ENCODE measurements at places on chromosomes 12 and 14. TPM values are rescaled to one million over a fixed set of nuclear protein-coding genes. Genes with fewer than 3 reads are reported as not detected.

DNA sequence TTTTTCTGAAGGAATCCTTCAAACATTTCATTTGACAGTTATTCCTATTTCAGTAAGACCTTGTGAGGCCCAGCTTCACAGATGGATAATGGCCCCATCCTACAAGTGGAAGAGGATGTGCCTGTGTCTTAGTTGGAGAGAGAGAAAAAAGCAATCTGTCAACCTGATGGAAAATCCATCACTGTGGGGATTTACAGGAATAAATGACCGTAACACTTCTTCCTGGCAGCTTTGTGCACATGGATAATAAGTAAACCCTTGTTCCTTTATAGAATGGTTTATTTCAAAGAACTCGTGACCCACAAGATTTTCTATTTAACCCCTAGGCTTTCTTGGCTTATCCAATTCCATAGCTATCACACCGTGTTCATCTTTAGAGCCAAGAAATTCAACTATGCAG, 121.4 kb upstream of the PCED1B start:
- DNase-seq, result no peak

DNA sequence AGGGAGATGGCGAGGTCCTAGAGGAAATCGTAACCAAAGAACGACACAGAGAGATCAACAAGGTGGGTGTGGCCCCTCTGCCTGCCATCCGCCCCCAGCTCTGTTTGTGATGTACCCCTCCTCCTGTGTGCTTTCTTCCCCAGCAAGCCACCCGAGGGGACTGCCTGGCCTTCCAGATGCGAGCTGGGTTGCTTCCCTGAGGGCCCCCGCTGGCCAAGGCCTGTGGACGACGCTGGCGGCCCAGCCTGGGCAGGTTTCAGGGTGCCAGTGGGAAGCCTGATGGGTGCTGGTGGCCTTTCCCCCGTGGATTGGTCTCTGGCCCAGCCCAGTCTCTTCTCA, 2.0 kb downstream of the ARL6IP4 start:
- DNase-seq, result no peak

GRCh38 chr14:37036669-37037341, 135.6 kb downstream of the SLC25A21 start:
- peak; percentile 48 for DNase-seq

The SLC6A15 gene
- 3.7 TPM for total RNA-seq

The E2F7 gene
- total RNA-seq, result 3.9 TPM

DNA sequence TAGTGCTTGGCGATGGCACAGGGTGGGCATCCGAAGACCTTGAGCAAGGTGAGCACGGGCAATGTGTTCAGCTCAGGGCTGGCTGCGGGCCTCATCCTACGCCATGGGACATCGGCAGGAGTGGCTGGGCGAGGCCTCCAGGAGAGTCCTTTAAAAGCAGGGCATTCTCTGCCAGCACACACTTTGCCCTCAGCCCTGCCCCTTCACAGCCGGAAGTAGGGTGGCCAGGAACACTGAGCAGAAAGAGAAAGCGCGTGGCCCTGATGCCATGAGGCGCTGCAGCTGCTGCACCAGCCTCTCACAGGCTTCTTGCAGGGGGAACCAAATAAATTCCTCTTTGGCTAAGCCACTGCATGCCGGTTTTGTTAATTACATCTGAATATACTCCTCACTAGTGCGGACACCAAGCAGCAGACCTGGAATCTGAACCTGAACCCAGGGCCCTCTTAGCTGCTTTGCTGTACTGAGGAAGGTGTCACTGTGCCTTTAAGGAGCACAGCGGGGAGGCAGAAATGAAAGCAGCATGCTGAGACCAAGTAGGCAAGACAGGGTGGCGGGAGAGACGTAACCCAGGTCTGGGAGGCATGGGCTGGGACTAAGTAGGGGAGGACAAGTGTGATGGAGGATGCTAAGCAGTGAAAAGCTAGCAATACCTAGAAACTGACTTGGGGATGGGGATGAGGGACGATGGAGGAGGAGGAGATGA, 155.2 kb downstream of the TTC7B start:
- DNase-seq, result no peak

DNA sequence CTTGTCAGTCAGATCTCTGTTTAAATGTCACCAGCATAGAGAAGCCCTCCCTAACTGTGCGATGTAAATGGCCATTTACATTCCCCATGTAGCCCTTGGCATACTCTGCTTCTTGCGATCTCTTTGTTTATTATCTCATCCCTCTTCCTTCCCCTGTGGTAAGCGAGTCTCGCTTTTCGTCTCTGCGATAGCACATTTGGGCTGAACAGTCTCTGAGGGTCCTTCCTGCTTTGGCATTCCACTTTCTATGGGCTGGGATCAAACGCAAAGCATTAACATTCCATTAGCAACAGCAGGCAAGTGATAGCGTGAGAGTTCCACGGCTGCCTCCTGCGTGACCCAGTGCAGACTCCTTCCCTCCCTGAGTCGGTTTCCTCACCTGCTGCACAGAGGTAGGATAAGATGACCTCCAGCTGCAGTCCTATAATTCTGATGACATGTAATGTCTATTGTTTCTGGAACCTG, 61.4 kb upstream of the TUNAR start:
- no peak for DNase-seq

- no peak for DNase-seq
Measured at GRCh38 chr14:67417633-67418032, 5.7 kb upstream of the PLEK2 start.

The KRT6B gene
- not detected for total RNA-seq

DNA sequence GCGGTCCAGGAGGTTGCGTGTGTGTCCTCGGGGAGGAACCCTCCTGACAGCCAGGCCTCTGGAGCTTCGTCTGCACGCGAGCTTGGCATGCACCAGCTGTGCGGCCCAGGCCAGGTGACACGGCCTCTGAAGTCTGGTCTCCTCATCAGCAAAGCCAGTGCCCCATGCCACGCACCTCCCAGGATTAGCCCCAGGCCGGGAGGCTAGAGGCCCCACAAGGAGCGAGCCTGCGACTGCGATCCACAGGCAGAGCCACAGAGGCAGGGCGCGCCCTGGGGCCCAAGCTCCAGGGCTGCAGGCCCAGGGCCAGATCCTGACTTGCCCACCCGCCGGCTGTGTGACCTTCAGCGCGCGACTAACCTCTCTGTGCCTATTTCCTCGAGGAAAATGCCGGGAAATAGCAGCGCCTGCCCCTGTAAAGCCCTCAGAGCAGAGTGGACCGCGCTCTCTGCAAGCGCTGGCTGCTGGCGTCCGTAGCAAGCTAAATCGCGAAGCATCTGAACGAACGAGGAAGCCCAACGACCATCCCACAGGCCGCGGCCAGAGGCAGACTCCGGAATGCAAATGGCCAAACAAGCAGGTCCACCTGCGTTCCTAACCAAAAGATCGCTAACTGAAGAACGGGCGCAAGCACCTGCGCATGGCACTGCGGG, 492 bp upstream of the BTBD6 start:
- no peak for DNase-seq

The RTL1 gene
- total RNA-seq, result not detected

- DNase-seq, result no peak
Measured at GRCh38 chr12:46499901-46500300, 127.3 kb upstream of the SLC38A2 start.

GRCh38 chr12:52027085-52027843, 20.5 kb downstream of the TAMALIN start:
- peak; percentile 42 for DNase-seq

- no peak for DNase-seq
Measured at GRCh38 chr12:30845676-30846075, 80.9 kb upstream of the TSPAN11 start.

GRCh38 chr14:56117765-56118610, at the start of gene PELI2:
PELI2 (plus strand) TSS chr14:56118411; CDS start chr14:56118661, 250 bp downstream.
- peak; percentile 72 for DNase-seq

The KRT79 gene
- total RNA-seq, result not detected

GRCh38 chr14:103056322-103057027, 874 bp downstream of the CDC42BPB start:
- DNase-seq, result peak; percentile 52

GRCh38 chr12:110002676-110003515, 3.7 kb downstream of the ANKRD13A start:
- DNase-seq, result no peak

DNA sequence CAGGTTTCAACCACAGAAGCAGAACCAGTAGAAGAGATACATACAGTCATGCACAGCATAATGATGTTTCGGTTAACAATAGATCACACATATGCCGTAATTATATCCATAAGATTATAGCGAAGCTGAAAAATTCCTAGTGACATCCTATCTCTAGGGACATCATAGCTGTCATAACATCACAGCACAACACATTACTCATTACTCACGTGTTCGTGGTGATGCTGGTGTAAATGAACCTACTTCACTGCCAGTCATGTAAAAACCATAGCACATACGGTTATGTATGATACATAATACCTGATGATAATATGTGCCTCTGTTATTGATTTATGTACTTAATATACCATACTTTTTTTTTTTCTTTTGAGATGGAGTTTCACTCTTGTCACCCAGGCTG, 44.7 kb downstream of the KLRG1 start:
- DNase-seq, result no peak

The REM2 gene
- 0.42 TPM for total RNA-seq

The MUCL1 gene
- total RNA-seq, result not detected

DNA sequence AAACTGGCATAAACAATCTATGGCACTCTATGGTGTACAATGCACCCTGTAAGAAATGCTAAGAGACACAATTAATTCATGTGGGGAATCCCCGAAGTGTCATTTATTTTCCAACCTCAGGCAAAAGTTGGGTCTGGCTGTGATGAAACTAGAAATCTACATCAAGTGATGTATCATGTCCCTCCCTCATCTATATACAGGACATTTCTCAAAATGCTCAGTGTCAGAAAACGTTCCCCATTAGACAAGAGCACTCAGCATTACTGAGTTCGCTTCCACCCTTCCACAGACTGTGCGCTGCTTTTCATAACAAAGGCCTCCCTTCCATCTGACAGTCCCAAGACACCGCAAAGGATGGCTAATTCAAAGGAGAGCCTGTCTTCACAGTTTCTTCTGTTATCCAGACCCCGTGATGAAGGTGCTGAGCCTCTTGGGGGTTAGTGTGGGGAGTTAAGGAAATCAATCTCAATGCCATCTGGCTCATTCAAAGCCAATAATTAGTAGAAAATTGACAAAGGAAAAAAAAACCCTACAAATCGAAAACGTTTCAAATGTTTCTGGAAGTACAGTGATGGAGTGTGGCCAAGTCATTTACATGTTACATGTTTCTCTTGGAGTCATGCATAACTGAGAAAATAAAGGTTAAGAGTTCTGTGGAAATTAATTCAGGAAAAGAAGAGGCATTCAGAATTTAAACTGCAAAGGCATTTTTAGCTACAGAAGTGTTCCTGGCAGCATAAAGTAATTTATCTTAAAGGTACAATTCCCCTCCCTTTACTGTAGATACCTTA, 7.5 kb downstream of the CCDC88C start:
- DNase-seq, result no peak

- DNase-seq, result no peak
Measured at GRCh38 chr12:47704719-47705118, 1.1 kb downstream of the RPAP3 start.

DNA sequence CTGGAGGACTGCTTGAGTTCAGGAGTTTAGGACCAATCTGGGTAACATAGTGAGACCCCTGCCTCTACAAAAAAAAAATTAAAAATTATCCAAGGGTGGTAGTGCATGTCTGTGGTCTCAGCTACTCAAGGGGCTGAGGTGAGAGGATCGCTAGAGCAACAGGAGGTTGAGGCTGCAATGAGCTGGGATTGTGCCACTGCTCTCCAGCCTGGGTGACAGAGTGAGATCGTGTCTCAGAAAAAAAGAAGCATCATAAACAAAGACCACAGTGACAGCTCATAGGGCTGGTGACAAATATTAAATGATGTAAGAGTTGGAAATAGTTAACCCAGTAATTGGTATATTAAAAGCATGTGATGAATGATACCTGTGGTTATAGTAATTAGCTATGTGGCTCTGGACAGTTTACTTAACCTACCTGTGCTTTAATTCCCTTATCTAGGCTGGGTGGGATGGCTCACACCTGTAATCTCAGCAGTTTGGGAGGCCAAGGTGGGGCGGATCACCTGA, 68.0 kb downstream of the GSC start:
- no peak for DNase-seq

GRCh38 chr14:55514819-55515490, 65.1 kb upstream of the KTN1 start:
- no peak for DNase-seq

GRCh38 chr12:29164477-29165393, 15.7 kb downstream of the FAR2 start:
- DNase-seq, result no peak

- peak; percentile 59 for DNase-seq
Measured at GRCh38 chr12:26701604-26702215, 131.3 kb downstream of the ITPR2 start.

The PSMC1 gene
- 351 TPM for total RNA-seq

The C12orf54 gene
- not detected for total RNA-seq

GRCh38 chr14:20645481-20645880, 4.0 kb upstream of the OR6S1 start:
- DNase-seq, result no peak

The VRTN gene
- not detected for total RNA-seq

DNA sequence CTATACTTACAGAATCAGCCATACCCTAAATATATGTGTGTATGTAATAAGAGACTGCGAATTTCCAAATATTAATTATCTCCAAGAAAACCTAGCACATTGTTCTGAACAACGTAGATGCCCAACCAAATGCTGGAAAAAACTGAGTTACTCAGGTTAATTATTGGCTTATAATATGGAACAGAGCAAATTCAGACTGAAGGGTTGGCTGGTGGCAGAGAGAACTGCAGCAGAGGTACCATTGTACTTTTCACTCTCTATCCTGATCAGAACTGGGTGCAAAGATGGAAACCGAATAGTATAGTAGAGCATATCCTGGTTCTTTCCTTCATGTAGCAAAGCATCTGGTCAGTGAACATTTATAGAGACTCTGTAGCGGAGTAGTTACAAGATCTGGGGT, 185.7 kb downstream of the SLC2A13 start:
- DNase-seq, result no peak

The LRP1-AS gene
- not detected for total RNA-seq

DNA sequence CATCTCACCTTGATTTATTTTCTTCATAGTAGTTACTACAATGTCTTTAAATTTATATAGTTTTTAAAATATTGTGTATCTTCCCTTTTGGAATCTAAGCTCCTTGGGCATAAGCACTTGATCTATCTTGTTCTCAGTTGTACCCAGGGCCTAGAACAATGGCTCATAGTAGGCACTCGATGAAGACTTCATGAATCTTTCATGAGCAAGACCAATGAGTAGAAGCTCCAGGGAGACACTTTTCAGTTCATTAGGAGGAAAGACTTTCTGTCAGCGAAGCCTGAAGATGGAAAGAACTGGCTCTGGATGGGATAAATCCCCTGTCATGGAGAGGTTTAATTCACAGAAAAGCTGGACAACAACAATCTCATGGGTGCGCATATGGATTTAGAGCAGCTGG, 140.2 kb upstream of the CRY1 start:
- no peak for DNase-seq

DNA sequence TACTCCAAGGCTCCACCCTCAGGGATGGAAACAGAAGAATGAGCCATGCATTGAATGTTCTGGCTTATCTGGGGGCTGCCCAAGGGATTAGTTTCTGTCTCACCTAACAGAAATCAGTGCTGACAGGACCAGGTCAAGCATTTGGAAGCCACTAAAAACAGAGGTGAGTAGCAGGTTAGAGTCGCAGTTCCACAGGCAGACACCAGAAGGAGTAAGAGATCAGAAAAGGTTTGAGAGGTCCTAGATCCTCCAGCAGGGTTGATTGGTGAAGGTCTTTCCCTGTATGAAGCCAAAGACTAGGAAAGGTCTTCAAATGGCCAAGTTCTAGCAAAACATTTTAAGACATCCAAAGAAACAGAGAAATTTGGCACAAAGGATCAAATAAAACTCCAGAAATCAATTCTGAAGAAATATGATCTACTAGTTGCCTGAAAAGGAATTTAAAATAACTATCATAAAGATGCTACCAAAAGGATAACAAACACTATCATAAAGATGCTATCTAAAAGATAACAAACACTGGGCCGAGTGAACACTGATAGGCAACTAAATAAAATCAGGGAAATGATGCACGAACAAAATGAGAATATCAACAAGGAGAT, 19.5 kb upstream of the TTC9 start:
- DNase-seq, result peak; percentile 41

All from myocyte (in vitro differentiated cells).